Activated CD8-positive, alpha-beta T cell treated with anti-CD3 and anti-CD28 coated beads for 36 hours (primary cell): ENCODE measurements at places on chromosomes 3 and 15. TPM values are rescaled to one million over a fixed set of nuclear protein-coding genes. Genes with fewer than 3 reads are reported as not detected.

EXD1 gene
- total RNA-seq = not detected

SMCO1 gene
- total RNA-seq = not detected

PIGZ gene
- total RNA-seq = 0.76 TPM

MAGEL2 gene
- total RNA-seq = not detected

GPR15 gene
- 2.2 TPM for total RNA-seq

LRRN1 gene
- 0.98 TPM for total RNA-seq

FETUB gene
- not detected for total RNA-seq

SLCO2A1 gene
- not detected for total RNA-seq

ACVR2B gene
- total RNA-seq = 5.4 TPM

FBXW12 gene
- not detected for total RNA-seq

GOLGA6D gene
- not detected for total RNA-seq

RMDN3 gene
- total RNA-seq = 20.8 TPM

CCNB2 gene
- total RNA-seq = 61.9 TPM
